ENCODE measurements at places on chromosomes 4 and X.

- DNase-seq, result no peak
Observed at GRCh38 chrX:102847362-102847761, 89.7 kb upstream of the RAB40AL start.

- DNase-seq, result no peak
Observed at GRCh38 chr4:101145021-101145420, 202.3 kb downstream of the PPP3CA start.

GRCh38 chrX:48996969-48997368 is 5.1 kb downstream of the GRIPAP1 start:
- DNase-seq, result no peak

GRCh38 chr4:145823743-145824142 is 114.9 kb downstream of the ZNF827 start:
- no peak for DNase-seq

GRCh38 chr4:15385928-15386327 is 41.9 kb upstream of the C1QTNF7 start:
- DNase-seq, result no peak

GRCh38 chr4:63906660-63907183 is 502.5 kb downstream of the TECRL start:
- no peak for DNase-seq

DNA sequence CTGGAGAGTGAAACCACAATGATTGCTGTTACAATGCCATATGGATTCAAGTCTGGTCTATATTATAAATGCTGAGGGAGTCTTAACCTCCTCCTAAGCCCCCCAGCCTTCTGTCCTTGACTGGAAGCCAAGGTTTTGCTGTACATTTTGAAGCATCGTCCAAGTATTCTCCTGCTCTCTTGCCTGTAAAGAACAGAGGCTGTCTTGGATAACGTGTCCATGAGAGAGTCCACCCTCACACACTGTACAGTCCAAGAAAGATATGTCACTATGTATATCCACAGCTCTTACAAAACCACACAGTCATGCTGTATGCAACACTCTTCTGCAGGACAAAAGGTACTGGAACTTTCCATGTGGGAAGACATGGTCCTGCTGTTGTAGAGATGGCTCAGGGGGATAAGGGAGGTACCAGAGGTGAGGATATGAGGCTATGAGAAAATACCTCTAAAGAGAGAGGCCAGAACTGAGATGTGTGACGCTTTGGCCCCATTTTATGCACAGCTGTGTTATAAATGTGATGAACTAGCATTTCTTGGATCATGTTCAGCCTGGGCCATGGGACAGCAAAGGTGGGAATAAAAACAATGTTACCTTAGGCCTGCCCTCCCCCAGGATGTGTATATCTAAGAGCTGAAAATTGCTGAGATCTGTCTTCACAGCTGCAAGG is 678.6 kb downstream of the IQCM start:
- DNase-seq, result no peak

GRCh38 chr4:155592938-155593297 is 73.7 kb upstream of the GUCY1A1 start:
- DNase-seq, result no peak
